T-cell (primary cell): ENCODE measurements at places on chromosomes 12 and 14. TPM values are rescaled to one million over a fixed set of nuclear protein-coding genes. Genes with fewer than 3 reads are reported as not detected.

GRCh38 chr12:19031032-19031431 lies 98.5 kb upstream of the PLEKHA5 start:
- no peak overlapping the region for H3K27ac ChIP-seq
- no peak for DNase-seq
- H3K4me1 ChIP-seq = no peaks in the 10 kb centered on the region
- no peaks in the 10 kb centered on the region for H3K27me3 ChIP-seq

The SELPLG gene
- 217 TPM for total RNA-seq

The PMEL gene
- not detected for total RNA-seq

The PAPLN gene
- not detected for total RNA-seq

DNA sequence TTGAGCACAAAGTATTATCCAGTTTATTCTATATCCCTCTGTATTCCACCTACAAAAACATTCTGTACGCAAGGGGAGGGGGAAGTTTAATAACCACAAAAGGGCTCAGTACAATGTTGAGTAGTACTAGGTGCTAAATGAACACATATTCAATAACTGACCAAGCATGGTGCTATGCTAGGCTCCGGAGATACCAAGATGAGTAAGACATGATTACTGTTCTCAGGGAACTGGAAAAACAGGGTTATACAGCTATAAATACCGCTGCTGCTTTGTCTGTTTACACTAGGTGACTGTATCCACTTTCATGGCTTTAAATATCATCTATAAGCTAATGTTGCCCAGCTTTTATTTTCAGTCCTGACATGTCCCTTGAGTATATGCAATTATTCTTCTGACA lies 135.8 kb downstream of the INSM2 start:
- no peaks in the 10 kb centered on the region for H3K27me3 ChIP-seq
- DNase-seq = no peak
- H3K4me1 ChIP-seq = no peaks in the 10 kb centered on the region
- H3K27ac ChIP-seq = no peak overlapping the region
- peaks cover 27% of the 10 kb centered on the region for H3K36me3 ChIP-seq

- H3K27me3 ChIP-seq = peaks cover 3% of the 10 kb centered on the region
- no peak overlapping the region for H3K27ac ChIP-seq
- peaks cover 10% of the 10 kb centered on the region for H3K4me1 ChIP-seq
- no peaks in the 10 kb centered on the region for H3K36me3 ChIP-seq
- no peak overlapping the region for H3K4me3 ChIP-seq
These were observed 100.4 kb upstream of the PLXNC1 start for GRCh38 chr12:94047781-94048567.

DNA sequence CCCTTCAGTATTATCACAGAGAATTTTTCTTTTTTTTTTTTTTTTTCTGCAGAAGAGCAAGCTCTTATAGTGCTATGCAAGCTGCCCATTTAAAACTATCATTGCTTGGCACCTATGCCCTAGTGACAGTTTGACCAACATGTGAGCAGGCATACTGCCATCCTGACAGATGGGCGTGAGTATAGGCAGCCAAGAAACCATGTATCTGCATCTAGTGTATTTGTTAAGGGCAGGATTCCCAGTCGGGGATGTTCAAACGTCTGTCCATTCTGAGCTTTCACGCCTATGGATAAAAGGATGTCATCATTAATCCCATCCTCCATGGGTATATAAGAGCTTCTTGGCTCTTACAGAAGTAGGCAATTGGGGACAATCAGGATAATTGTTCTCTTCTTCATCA lies 8.8 kb downstream of the VRK1 start:
- no peak overlapping the region for H3K4me3 ChIP-seq
- H3K27me3 ChIP-seq = no peaks in the 10 kb centered on the region
- H3K27ac ChIP-seq = no peak overlapping the region
- no peaks in the 10 kb centered on the region for H3K36me3 ChIP-seq
- DNase-seq = no peak

The OASL gene
- total RNA-seq = 14.9 TPM

The TNFAIP2 gene
- total RNA-seq = 1.0 TPM

The DAZAP2 gene
- total RNA-seq = 276 TPM

The C14orf180 gene
- not detected for total RNA-seq

GRCh38 chr14:24234095-24235005 lies 1.6 kb downstream of the GMPR2 start:
- H3K27me3 ChIP-seq = no peaks in the 10 kb centered on the region
- peaks cover 49% of the 10 kb centered on the region for H3K36me3 ChIP-seq
- peak overlapping the region; percentile 72 for H3K27ac ChIP-seq
- peaks cover 20% of the 10 kb centered on the region for H3K4me1 ChIP-seq

GRCh38 chr12:127165567-127166392 lies 1101.2 kb upstream of the TMEM132C start:
- peak overlapping the region; percentile 22 for H3K27ac ChIP-seq
- peak overlapping the region; percentile 29 for H3K4me3 ChIP-seq
- DNase-seq = peak; percentile 44
- H3K36me3 ChIP-seq = no peaks in the 10 kb centered on the region
- no peaks in the 10 kb centered on the region for H3K27me3 ChIP-seq
